ENCODE measurements at places on chromosomes 4 and X.
A peak's percentile ranks its signal among the peaks of the same experiment; 100 is the strongest.

- no peak for DNase-seq
These were observed 5.2 kb upstream of the PGRMC1 start for GRCh38 chrX:119230850-119231249.

DNA sequence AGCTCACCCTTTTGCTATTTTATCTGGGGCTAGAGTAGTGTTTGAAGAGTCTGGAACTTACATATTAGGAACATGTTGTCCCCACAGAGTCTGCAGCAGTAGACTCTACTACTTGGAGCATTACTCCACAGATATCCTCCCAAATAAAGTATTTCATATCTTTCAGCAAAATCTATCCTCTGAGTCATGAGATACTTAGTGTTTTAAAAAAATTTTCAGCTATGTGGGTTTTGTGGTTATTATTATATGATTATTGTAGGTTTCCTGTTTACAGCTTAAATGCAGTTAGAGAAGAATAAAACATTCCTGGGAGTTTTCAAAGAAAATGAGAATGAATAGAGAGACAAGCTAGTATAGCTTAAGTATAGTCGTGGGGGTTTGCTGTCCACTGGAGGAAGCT lies 30.9 kb downstream of the PAGE2 start:
- DNase-seq: no peak

DNA sequence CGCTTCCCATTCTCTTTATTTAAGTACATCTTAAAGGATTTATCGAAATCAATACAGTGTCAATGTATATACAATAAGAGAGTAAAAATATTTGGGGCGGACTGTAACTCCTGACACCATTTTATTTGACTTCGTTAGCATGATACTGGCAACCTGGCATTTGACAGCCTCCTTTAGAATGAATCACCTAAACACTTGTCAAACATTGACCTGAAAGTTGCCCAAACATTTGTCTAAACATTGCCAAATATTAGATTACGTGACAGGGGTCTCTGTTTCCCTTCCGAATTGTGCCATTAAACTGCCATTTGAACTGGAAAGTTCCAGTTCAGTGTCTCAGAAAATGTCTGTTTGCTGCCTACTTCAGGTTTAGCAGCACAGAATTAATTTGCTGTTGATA lies 20.8 kb upstream of the FAM9A start:
- no peak for DNase-seq

DNA sequence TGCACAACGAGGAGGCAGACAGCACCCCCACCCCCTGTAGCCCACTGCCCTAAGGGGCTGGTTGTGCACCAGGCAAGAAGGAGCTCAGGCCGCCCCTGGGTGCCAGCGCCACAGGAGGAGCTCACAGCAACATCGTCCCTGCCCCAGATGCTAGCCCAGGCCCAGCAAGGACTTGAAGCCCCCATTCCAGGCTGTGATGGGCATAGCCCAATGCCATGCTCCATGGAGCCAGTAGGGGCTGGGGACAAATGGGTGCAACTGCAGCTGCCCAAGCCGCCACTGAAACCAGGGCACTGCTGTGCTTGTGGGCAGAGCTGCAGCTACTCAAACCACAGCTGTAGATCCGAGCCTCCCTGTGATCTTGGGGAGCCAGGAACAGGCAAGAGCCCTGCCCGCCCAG lies 241.3 kb upstream of the GIMD1 start:
- DNase-seq: no peak

DNA sequence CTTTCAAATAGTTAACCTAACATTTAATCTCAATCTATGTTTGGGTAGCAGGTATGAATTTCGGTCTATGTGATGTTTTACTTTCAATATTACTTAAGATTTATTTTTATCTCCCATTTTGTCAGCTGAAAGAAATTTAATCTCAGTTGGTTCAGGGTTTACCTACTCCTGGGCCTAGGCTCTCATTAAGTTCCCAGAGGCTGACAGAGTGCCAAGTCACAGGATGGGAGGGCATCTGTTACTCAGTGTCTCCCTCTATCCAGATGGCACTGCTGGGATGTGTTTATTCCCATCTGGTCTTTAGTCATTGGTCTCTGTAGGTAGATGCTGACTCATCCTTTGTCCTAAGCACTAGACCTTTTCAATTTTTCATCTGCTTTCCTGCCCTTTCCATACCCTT lies 129.4 kb upstream of the ARSJ start:
- no peak for DNase-seq

DNA sequence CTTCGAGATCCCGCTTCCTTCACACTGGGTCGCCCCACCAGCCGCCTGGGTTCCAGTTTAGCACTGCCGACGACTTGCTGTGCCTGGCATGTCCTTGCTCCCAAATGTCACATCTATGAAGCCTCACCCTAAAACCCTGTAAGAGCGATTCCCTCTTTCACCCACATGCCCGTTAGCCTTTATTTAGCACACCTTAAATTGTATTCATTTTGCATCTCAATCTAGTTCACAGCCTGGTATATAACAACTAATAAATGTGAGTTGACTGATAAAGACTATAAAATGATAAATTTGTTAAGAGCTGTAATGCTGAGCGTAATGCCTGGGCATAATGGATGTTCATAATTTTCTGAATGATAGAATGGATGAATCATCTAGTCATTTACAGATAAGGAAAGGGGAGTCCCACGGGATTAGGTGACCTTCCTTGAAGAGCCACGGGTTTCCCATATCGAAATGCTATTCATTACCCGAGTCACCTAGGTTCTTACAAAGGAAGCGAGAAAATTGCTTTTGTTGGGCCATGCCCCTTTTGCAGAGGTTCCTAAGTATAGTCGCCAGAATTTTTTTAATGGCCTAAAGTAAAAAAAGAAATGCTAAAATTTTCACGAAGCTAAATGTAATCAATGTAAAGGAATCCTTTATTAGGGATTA lies 1.1 kb upstream of the AP1S2 start:
- DNase-seq: no peak

- no peak for DNase-seq
These were observed 125.9 kb downstream of the MAML3 start for GRCh38 chr4:140028101-140028500.

GRCh38 chr4:38523054-38523453 lies 140.9 kb upstream of the KLF3 start:
- DNase-seq: no peak

- no peak for DNase-seq
These were observed 91.5 kb downstream of the PPP2R2C start for GRCh38 chr4:6380746-6381410.

DNA sequence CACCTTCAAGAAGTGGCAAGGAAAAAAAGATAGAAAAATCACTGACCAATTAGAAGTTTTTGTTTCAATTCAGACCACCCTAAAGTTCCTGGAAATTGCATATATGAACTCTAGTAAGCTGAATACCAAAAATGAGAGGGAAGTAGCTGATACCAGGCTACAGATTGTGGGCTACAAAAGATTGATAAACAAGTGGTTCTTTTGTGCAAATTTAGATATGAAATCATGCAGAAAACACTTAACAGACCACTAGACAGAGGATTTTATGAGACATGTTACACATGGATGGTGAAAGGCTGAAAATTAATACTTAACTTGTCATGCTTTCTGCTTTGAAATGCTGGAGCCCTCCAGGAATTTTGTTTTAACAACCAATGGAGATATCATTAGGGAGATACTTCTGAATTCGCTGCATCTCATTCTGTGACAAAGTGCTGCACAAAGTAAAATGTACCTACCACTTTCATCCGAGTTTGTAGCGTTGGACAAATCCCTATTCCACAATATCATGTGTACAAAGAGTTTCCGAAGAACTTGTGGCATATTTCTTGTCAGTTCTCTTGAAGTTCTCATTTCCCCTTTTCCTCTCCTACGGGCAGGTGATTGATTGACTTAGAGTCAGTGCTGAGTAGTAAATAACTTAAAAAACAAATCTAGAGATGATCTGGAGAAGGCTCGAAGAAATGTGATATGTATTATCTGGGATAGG lies 235.0 kb downstream of the PALLD start:
- DNase-seq: no peak

GRCh38 chr4:11732155-11732554 lies 303.5 kb upstream of the HS3ST1 start:
- no peak for DNase-seq

DNA sequence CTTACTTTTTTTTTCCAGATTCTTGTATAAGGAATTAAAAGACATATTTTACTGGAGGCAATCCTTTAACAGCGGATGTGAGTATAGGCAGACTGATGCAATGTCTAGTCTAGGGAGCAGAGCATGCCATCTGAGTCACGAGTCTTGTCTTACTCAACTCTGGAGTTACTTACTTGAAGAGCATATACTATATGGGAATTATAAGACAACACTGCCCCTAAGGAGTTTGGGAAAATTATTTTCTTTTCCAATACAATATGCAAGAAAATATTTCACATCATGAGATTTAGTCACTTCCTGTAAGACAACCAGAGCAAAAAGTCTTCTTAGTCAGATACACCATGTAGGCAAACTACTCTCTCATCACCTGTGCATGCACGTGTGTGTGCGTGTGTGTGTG lies 537.3 kb upstream of the FTHL17 start:
- no peak for DNase-seq

- DNase-seq: peak; percentile 30
These were observed 487 bp downstream of the TBCK start for GRCh38 chr4:106315476-106315967.

DNA sequence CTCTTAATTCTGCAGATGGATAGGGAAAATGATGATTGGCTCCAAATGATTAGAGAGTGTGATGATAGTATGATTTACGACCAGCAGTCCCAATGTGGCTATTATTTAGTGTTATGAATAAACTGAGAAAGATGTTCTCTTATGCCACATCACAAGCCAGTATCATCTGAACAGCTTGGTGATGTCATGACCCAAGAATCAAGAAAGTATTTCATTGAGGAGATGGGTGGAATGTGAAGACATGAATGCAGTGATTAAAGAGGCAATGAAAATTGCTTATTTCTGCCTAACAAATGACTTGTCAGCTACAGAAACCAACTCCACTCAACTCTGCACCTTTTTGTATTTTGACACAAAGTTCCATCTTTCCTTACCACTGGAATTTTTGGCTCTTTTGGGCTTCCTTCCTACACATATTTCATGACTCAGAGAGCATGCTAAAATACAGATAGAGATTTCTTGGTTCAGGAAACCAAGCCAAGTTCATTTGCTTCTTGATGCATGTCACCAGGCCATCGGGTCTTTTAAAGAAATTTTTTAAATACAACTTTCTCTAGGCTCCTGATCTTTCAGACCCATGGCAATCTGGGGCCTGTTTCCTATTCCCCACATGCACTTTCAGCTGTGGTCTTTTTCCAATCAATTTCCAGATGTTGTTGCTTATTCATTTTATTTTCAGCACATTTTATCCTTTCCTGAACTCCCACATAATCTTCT lies 174.2 kb downstream of the HHIP start:
- no peak for DNase-seq

DNA sequence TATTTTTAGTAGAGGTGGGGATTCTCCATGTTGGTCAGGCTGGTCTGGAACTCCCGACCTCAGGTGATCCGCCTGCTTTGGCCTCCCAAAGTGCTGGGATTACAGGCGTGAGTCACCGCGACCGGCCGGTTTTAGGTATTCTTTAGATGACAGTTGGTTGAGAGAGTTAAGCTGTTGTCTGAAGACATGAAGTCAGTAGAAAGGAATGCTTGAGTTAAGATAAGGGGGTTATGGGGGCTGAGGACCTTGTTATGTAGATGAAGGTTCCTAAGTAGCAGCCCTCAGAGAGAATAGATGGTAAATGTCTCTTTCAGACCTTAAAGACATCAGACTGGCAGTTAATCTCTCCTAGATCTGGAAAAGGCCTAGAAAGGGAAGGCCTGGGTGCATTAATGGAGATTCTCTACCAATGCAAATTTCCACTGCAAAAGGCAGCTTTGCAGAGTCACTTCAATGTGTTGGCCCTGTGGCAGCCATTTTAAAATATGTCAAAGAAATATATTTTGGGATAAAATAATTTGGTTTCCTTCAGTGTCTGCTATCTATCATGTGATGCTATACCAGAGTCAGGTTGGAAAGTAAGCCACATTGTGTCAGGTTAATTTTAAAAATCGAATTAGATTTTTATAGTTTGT lies 6.4 kb upstream of the ZNF674 start:
- no peak for DNase-seq

DNA sequence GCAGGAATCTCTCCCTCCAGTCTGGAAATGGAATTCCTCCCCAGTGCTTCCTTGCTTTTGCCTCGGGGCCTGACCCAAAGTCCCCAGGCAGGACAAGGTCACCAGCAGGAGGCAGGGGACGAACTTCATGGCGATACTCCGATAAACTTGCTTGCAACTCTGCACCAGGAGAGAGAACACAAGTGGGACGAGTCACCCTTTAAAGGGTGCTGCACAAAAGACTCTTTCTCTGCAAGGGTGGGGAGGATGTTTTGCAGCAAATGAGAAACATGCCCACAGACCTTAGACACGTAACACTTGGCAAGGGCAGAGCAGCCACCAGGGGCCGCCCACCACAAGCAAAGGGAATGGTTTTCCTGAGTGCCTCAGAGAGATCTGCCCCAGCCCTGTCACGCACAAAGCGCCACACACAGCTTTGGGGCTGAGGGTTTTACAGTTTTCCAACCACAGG lies at the start of gene FGFBP2:
Gene FGFBP2, minus strand, starts transcription at position 175 of the 451 bp plus-strand sequence. Its CDS starts 46 bp downstream, at position 129.
- DNase-seq: no peak

DNA sequence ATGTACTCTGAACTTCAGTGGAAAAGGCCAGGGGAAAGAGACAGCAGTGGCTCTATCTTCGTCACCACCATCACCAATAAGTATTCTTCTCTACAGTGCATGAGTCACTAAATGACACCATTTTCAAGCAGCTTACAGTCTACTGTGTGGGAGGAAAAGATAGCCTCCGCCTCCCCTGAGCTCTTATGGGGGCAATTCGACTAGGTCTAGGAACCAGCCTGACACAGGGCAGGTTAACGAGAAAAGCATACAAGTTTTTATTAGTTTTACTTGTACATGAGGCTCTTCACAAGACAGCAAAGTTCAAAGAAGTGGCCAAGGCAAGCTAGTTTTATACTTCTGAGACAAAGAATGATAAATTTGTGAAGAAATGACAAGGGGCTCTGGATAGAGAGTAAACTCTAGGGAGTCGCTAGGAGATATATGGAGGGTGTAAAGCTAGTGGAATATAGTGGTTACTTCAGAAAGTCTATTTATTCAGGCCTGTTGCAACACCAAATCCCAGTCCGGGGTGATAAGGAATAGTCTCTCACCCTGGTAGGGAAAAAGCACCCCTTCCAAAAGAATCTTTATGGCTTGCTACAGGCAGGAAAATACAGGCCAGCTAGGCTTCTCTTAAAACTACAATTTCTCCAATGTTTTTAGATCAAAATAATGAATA lies 49.7 kb downstream of the SCD5 start:
- DNase-seq: no peak

GRCh38 chr4:53778155-53778554 lies 186.9 kb upstream of the LNX1 start:
- DNase-seq: no peak

- DNase-seq: no peak
These were observed 112.2 kb downstream of the BCOR start for GRCh38 chrX:39985551-39985950.

GRCh38 chr4:57494821-57495220 lies 384.6 kb upstream of the IGFBP7 start:
- no peak for DNase-seq

- DNase-seq: no peak
These were observed 15.5 kb upstream of the HSD17B11 start for GRCh38 chr4:87406462-87406861.

- DNase-seq: no peak
These were observed 69.2 kb downstream of the CRMP1 start for GRCh38 chr4:5823542-5824211.

- DNase-seq: no peak
These were observed 62.0 kb downstream of the HTT start for GRCh38 chr4:3136454-3136853.

- no peak for DNase-seq
These were observed 157.6 kb downstream of the EMCN start for GRCh38 chr4:100360211-100360610.

All from dorsolateral prefrontal cortex (tissue), 122 donors.